ENCODE measurements at places on chromosomes 12 and 14.

GRCh38 chr12:116955382-116956021 is 44.8 kb downstream of the FBXW8 start:
- H3K27ac ChIP-seq, result no peak overlapping the region
- DNase-seq, result no peak
- no peaks in the 10 kb centered on the region for H3K4me1 ChIP-seq
- H3K4me3 ChIP-seq, result no peak overlapping the region
- H3K27me3 ChIP-seq, result no peaks in the 10 kb centered on the region

GRCh38 chr14:73833530-73834260 is 17.9 kb upstream of the PTGR2 start:
- H3K4me1 ChIP-seq, result peaks cover 6% of the 10 kb centered on the region
- no peak overlapping the region for H3K4me3 ChIP-seq
- H3K36me3 ChIP-seq, result no peaks in the 10 kb centered on the region
- H3K27ac ChIP-seq, result no peak overlapping the region
- H3K27me3 ChIP-seq, result no peaks in the 10 kb centered on the region
- no peak for DNase-seq

DNA sequence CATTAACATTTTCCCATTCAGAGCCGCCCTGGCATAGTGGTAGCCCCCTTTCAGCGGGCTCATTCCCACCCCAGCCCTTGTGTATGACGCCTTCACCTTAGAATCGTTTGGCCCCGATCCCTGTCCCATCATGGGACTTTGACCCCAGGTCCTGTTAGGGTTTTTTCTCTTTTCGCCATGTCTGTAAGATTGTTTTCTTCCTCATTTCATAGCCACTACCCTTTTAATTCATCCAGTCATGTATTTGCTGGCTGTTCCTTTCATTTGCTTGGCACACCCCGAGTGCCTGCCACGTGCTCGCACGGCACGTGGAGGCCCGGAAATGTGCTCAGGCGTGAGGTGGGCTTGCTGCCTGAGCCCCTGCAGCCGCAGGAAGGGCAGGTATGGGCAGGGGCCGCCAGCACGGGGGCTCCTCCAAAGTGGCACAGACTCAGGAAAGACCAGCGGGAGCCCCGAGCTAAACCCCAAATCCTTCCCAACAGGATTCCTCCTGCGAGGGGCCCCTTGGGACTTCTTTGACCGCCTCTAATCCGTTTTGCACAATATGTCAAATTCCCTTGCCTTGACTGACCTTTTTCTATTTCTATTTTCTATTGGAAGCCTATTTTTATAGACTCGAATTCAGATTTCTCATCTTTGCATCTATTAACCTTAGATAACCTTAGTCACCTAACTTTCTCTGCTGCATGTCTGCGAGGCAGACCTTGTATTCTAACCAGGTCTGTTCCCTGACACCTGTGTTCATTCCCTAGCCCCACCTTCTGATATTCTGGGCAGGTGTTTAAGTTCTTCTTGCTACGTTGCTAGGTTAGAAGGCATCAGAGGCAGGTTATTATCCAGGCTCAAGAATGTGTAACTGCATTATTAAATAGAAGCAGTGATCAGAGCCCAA is 114.8 kb downstream of the EML1 start:
- H3K36me3 ChIP-seq, result peaks cover 8% of the 10 kb centered on the region
- H3K27me3 ChIP-seq, result no peaks in the 10 kb centered on the region
- no peak overlapping the region for H3K4me3 ChIP-seq

DNA sequence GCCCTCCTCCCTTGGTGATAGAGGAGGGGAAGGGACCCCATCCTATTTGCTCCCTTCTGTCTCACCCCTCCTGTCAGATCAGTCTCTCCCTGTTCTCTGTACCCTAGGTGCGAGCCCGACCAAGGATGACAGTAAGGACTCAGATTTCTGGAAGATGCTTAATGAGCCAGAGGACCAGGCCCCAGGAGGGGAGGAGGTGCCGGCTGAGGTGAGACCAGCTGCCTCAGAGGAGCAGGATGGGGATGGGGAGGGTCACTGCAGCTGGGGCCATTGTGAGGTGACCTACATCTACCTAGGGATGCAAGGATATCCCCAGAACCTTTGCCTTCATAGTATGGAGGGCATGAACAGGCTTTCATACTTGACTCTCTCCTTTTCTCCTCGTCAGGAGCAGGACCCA is 22.2 kb downstream of the AGAP2 start:
- peaks cover 22% of the 10 kb centered on the region for H3K36me3 ChIP-seq
- H3K4me3 ChIP-seq, result no peak overlapping the region
- H3K4me1 ChIP-seq, result no peaks in the 10 kb centered on the region
- no peak for DNase-seq

DNA sequence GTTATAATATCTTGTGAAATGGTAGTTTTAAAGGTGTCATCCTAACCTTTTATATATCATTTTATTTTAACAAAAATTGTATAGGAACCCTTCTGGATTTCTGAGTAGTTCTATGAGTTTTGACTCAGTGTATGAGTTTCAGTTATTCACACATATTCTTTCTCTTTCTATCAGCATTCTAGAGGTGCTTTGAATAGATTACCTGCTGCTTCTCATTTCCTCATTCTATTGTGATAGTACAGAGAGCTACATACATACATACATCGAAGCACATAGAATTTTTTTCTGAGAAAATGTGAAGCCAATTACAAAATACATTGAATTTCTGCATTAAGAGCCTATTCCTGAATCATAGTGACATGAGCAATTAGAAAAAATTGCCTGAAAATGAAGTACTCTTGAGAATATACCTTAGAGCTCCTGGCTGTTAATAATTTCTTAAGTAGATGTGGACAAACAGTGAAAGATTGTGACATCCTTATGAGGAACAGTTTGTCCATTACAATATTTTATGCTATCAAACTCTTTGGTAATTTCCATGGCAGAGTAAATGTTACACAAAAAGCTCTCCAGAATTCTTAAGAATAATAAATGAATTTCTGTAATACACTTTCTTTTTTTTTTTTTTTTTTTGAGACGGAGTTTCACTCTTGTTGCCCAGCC is 556.6 kb downstream of the TRHDE start:
- no peak for DNase-seq
- H3K4me1 ChIP-seq, result no peaks in the 10 kb centered on the region
- no peaks in the 10 kb centered on the region for H3K27me3 ChIP-seq
- H3K36me3 ChIP-seq, result no peaks in the 10 kb centered on the region
- no peak overlapping the region for H3K4me3 ChIP-seq

DNA sequence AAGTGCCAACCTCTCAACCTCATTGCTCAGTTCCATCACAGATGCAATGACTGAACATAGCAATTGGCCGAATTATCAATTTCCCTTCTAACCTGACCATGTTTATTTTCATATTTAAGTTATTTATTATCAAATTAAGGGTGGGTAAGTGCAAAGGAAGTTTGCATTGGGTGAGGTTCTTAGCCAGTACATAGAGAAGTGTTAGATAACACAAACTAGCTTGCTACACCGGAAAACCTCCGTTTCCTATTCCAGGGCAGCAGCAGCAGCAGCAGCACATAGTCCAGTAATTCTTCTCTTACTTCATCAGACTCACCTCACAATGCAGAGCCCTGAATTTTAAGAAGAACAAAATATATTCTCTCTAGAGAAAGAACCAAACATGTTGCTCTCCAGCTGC is 200.5 kb upstream of the OR4E1 start:
- H3K4me3 ChIP-seq, result no peak overlapping the region
- no peak for DNase-seq
- H3K36me3 ChIP-seq, result no peaks in the 10 kb centered on the region

- H3K4me3 ChIP-seq, result peak within 1 kb of the TSS; percentile 64
- H3K27ac ChIP-seq, result no peak within 1 kb of the TSS
- no peaks in the 10 kb centered on the region for H3K4me1 ChIP-seq
- peaks cover 12% of the 10 kb centered on the region for H3K27me3 ChIP-seq
- DNase-seq, result no peak
Observed at GRCh38 chr12:5945071-5946008, at the start of gene ANO2. ANO2 (minus strand) TSS chr12:5945259; CDS start chr12:5945217, 42 bp downstream.

DNA sequence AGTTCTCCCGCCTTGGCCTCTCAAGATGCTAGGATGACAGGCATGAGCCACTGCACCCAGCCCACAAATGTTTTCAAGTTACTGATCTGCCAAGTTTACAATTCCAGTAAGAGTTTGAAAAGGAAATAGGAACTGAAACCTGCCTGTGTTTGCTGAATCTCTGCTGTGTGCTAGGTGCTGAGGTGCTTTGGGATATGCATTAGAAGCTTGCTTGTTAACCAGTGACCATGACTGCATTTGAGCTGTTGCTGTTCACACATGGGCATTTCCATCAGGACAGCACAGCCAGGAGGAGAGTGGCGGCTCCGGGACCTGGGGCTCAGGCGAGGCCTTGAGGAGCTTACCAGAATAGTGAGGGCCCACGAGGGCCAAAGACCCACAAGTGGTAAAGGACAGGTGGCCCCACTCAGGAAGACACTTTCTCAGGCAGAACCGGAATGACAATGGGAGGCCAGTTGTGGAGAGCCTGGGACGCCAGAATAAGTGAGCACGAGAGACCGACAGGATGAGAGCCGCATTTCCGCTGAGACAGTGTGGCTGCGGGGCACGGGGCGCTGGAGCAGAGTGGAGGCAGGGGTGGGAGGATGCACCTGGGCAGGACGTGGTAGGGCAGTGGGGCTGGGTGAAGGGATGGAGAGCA is 54.5 kb upstream of the MMP17 start:
- H3K27me3 ChIP-seq, result no peaks in the 10 kb centered on the region
- DNase-seq, result no peak

DNA sequence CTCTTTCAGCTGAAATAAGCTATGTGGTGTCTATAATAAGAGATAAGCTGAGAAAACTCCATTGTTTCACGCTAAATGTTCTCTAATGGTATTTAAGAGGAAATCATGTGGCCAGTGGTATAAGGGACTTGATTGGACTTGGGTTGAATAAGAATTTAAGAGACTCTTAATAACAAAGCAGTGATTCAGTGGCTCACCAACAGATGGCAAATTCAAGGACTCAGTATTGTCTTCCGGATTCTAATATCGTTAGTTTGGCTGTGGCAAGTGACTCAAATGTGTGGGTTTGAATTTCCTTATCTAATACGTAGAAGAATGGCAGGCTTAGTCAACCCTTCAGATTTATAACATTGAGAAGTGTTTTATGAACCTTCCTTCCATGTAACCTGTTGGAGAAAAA is 49.1 kb upstream of the KCNH3 start:
- H3K27me3 ChIP-seq, result no peaks in the 10 kb centered on the region
- peaks cover 2% of the 10 kb centered on the region for H3K4me1 ChIP-seq
- no peak for DNase-seq
- no peak overlapping the region for H3K4me3 ChIP-seq

DNA sequence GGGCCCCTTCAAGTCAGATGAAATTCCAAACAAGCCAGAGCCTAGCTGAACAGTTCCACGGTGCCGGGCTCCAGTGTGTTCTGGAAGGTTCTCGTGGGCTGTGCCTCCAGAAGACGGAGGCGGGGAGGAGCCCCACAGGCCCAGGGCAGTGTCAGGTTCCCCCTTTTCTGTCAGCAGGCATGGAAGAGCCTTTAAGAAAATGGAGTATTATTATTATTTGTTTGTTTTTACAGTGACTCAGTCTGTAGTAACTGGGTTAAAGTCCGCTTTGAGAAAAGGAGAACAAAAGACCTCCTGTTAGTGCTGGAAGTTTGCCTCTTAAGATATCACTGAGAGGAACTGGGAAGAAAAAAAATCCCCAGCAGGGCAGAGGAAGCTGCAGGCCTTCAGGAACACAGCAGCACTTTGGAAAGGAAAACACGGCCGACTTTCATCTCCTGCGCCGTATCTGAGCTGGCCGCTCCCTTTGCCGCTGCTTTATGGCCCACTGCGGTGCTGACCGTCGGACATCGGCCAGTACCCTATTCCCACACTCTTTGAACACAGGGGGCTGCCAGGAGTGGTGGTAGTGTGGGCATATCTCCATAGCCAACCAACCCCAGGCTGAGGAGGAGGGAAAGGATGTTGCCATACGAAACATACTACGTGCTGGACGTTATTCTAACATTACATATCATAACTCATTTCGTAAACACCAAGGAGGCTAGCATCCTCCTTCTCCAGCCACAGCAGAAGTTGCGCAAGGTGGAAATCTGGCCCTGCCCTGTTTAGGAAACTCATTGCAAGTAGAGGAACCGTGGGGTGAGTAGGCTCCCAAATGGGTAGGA is 194.0 kb downstream of the ZFP36L1 start:
- no peaks in the 10 kb centered on the region for H3K27me3 ChIP-seq
- H3K27ac ChIP-seq, result no peak overlapping the region
- no peak overlapping the region for H3K4me3 ChIP-seq
- no peak for DNase-seq
- no peaks in the 10 kb centered on the region for H3K36me3 ChIP-seq

DNA sequence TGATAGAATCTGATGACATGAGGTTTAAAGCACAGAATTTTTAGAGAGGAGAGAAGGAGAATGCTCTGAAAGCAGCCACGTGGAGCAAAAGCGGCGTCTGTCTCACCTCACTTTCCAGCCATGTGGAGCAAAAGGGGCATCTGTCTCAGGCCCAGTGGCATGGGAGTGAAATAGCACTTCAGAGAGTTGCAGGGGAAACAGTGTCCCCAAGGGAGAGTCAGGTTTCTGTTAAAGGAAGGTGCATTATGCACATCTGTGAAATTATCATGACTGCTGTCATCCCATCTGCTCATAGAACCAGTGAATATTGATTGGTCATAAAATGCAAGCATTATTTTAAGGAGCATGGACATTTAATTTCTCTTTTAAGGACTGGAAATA is 124.0 kb downstream of the BICD1 start:
- no peak overlapping the region for H3K27ac ChIP-seq
- H3K27me3 ChIP-seq, result no peaks in the 10 kb centered on the region
- no peak overlapping the region for H3K4me3 ChIP-seq
- no peak for DNase-seq

All from H1 (cell line).